ENCODE measurements at places on chromosomes 11 and 22. TPM values are rescaled to one million over a fixed set of nuclear protein-coding genes. Genes with fewer than 3 reads are reported as not detected.

SLC5A4 gene
- total RNA-seq = 2.2 TPM

LMNTD2 gene
- total RNA-seq = 1.4 TPM

FZD4 gene
- 91.2 TPM for total RNA-seq

MS4A13 gene
- total RNA-seq = not detected

MMP7 gene
- 0.42 TPM for total RNA-seq

TRIM51 gene
- not detected for total RNA-seq

GAS2 gene
- 0.52 TPM for total RNA-seq

OR5P2 gene
- total RNA-seq = not detected

APOA5 gene
- total RNA-seq = not detected

CCDC82 gene
- total RNA-seq = 38.7 TPM

SAA2 gene
- total RNA-seq = 21.8 TPM

FXYD2 gene
- 1.1 TPM for total RNA-seq

PATE4 gene
- not detected for total RNA-seq

LYVE1 gene
- 165 TPM for total RNA-seq

PYGM gene
- 12.9 TPM for total RNA-seq

MS4A6A gene
- 76.9 TPM for total RNA-seq

SIK3 gene
- 64.2 TPM for total RNA-seq

IFITM10 gene
- 15.0 TPM for total RNA-seq

FGF4 gene
- not detected for total RNA-seq

PRRG4 gene
- total RNA-seq = 2.0 TPM

RAPSN gene
- total RNA-seq = 0.66 TPM

ALDH3B1 gene
- total RNA-seq = 12.4 TPM

ISX gene
- total RNA-seq = not detected

SYNGR1 gene
- 5.1 TPM for total RNA-seq

SLC3A2 gene
- 98.6 TPM for total RNA-seq

TSGA10IP gene
- not detected for total RNA-seq

Data from aorta (tissue), 5 donors.